ENCODE measurements at places on chromosomes 6 and 20. TPM values are rescaled to one million over a fixed set of nuclear protein-coding genes. Genes with fewer than 3 reads are reported as not detected.

NOTCH4 gene
- 1.4 TPM for total RNA-seq

SNX21 gene
- total RNA-seq, result 73.5 TPM

SLC35D3 gene
- total RNA-seq, result not detected

SEMG1 gene
- not detected for total RNA-seq

HSP90AB1 gene
- total RNA-seq, result 1,034 TPM

NCR2 gene
- total RNA-seq, result not detected

PSMB1 gene
- 485 TPM for total RNA-seq

MACROD2 gene
- not detected for total RNA-seq

NKX2-2 gene
- total RNA-seq, result not detected

MAP7 gene
- 0.29 TPM for total RNA-seq

PKIB gene
- total RNA-seq, result under 0.01 TPM

LGSN gene
- total RNA-seq, result not detected

Measured in myometrial cell (primary cell).